Activated T-cell treated with anti-CD3 and anti-CD28 coated beads, Interleukin-2, amount 50 U/mL, for 72 hours (primary cell): ENCODE measurements at places on chromosomes 2 and 18. TPM values are rescaled to one million over a fixed set of nuclear protein-coding genes. Genes with fewer than 3 reads are reported as not detected.
A peak's percentile ranks its signal among the peaks of the same experiment; 100 is the strongest.

- no peak for DNase-seq
Observed at GRCh38 chr18:74724186-74724585, 126.5 kb downstream of the ZNF407 start.

GRCh38 chr18:50297621-50298442, 10.3 kb upstream of the CXXC1 start:
- DNase-seq: peak; percentile 82

DNA sequence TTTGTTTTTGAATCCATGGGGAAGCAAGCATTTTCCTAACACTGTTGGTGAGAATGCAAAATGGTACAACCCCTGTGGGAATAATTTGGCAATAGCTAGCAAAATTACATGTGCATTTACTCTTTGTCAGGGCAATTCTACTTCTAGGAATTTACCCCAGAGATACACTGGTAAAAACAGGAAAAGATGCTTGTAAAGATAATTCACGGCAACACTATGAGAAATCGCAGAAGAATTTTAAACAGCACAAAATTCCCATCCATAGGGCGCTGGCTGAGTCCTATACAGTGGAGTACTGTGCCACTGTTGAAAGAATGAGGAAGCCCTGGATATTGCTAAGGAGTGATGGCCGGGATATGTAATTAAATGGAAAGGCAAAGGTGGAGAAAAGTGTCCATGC, 75.8 kb downstream of the DGKD start:
- no peak for DNase-seq

GRCh38 chr2:78967294-78967693, 58.2 kb upstream of the REG3G start:
- no peak for DNase-seq

DNA sequence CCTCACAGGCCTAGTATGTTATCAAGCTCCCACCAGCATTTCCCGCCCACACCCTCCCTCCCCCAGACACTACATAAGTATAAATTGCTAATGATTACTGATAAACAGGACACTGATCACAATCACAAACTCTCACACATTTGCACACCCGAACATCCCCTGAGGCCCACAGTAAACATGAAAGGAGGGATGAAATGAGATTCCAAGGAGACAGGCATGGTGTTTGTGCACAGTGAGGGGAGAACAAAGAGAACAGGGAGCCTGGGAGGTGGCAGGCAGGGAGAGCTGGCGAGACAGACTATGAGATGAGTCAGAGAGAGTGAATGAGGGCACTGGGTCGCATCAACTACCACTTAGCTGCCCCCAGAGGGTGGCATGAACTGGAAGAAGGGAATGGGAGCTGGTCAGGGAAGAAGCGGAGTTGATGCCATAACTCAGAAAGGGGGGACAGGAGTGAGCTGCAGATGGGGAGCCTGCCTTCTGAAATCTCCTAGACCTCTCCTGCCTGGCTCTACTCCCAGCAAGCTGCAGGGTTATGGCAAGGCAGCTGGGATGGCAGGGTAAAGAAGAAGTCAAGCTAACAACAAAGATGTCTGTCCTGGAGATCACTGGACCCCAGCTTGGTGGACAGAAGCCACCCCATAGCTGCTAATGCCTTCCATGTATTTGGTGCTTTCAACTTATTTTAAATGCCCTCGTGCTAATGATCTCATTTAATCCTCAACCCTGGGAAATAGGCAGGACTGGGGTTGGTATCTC, 5.1 kb downstream of the KIF3C start:
- DNase-seq: no peak

The PLCD4 gene
- total RNA-seq: 0.24 TPM

The ORC2 gene
- total RNA-seq: 56.9 TPM
